ENCODE measurements at places on chromosomes 2 and 18. TPM values are rescaled to one million over a fixed set of nuclear protein-coding genes. Genes with fewer than 3 reads are reported as not detected.
A peak's percentile ranks its signal among the peaks of the same experiment; 100 is the strongest.

- H3K4me1 ChIP-seq = no peaks in the 10 kb centered on the region
- H3K27ac ChIP-seq = no peak overlapping the region
- H3K36me3 ChIP-seq = no peaks in the 10 kb centered on the region
- no peak for DNase-seq
- no peaks in the 10 kb centered on the region for H3K27me3 ChIP-seq
- H3K4me3 ChIP-seq = no peak overlapping the region
These were observed 113.0 kb upstream of the SLC1A4 start for GRCh38 chr2:64876137-64876647.

DNA sequence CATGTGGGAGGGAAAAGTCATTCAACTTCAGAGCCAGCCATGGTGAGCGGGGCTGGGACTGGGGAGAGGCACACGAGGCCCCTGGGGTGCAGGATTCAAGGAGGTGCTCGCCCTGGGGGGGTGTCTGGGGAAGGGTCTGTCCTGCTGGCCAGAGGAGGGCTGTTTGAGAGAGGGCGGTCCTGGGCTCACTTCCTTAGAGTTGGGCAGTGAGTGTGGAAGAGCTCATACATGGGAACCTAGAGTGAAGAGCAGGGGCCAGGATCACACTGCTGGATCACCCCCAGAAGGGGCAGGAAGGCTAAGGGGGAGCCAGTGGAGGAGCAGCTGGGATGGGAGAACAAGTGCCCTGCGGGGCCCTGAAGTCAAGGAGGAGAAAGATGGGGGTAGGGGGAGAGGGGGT lies 6.5 kb downstream of the SH3BP4 start:
- DNase-seq = peak; percentile 42
- no peaks in the 10 kb centered on the region for H3K27me3 ChIP-seq
- no peaks in the 10 kb centered on the region for H3K36me3 ChIP-seq
- no peak overlapping the region for H3K27ac ChIP-seq

DNA sequence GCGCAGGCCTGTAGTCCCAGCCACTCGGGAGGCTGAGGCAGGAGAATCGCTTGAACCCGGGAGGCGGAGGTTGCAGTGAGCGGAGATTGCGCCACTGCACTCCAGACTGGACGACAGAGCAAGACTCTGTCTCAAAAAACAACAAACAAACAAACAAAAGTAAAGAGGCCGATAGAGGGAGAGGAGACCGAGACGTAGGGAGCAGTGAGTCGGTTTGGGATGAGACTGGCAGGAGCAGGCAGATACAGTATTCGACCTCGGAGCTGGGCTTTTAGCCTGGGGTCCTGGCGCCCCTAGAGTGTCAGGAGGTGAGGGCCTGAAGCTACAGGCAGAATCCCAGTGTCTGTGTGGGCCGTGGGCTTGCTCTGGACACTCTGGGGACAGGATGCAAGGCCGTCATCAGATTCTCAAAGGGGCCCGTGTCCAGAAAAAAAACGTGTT lies 51.2 kb downstream of the SLC4A1AP start:
- no peaks in the 10 kb centered on the region for H3K36me3 ChIP-seq
- H3K27me3 ChIP-seq = no peaks in the 10 kb centered on the region

DNA sequence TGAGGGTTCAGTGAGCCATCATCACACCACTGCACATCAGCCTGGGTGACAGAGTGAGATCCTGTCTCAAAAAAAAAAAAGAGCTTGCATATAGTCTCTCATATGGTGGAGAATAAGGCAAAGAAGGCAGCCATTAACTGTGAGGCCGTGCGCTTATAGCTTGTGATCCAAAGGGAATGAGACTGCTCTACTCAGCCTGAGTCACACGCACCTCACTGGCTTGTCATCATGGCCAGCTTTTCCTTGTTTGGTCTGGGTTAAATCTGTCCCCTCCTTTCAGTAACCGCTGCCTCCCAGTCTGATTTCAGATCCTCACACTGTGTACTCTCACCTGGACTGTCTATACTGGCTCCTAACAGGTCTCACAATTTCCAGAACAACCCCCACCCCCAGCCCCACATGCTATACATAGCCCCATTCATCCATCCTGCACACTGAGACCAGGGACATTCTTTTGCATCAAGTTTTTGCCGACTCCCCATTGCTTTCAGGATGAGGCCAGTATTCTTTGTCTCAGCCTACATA lies 35.3 kb upstream of the ANKRD44 start:
- no peak for DNase-seq
- H3K4me3 ChIP-seq = no peak overlapping the region
- no peak overlapping the region for H3K27ac ChIP-seq

OTOS gene
- not detected for total RNA-seq

RFTN2 gene
- 7.6 TPM for total RNA-seq

CYP27C1 gene
- total RNA-seq = not detected

- no peaks in the 10 kb centered on the region for H3K36me3 ChIP-seq
- no peak for DNase-seq
- peaks cover 34% of the 10 kb centered on the region for H3K4me1 ChIP-seq
- peak overlapping the region; percentile 68 for H3K4me3 ChIP-seq
These were observed 1.2 kb downstream of the CNOT9 start for GRCh38 chr2:218569661-218570500.
